Dermis blood vessel endothelial cell (primary cell): ENCODE measurements at places on chromosomes 1 and 21. TPM values are rescaled to one million over a fixed set of nuclear protein-coding genes. Genes with fewer than 3 reads are reported as not detected.

The LCE1F gene
- not detected in 2 replicates for total RNA-seq

The CD48 gene
- total RNA-seq = not detected in 2 replicates

The C4BPA gene
- total RNA-seq = under 0.01 TPM in 1 of 2 replicates, not detected in the other

The LCE2B gene
- not detected in 2 replicates for total RNA-seq
